Erythroblast (primary cell): ENCODE measurements at places on chromosomes 1 and 21.

DNA sequence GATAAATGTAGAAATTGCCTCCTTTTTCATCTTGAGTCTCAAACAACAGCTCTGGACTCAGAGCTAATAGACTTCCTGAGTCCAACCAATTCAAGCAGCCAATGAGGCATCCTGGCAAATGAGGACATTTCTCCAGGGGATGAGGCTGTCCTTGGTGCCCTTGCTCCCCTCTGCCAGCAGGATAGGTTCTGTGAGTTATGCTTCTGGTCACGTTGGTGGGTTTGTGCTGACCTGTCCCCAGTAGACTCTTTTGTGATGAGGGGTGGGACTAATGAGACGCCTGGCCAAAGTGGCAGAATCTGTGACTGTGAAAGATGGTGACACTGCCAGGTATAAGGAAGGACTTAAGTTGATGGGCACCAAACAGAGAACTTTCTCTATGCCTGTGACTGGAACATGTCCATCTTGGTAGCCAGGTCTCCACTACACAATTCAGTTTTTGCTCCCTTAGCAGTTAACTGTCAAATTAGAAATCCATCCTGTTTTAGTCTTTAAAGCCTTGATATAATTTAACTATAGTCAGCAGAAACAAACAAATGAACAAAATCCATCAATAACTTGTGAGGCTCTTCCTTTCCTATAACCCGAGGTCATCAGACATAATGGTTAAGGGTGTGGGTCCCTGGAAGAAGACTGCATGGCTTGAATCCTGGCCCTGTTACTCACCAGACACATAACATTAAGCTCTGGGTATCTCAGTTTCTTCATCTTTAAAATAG is 35.7 kb upstream of the THEM4 start:
- no peak for DNase-seq

DNA sequence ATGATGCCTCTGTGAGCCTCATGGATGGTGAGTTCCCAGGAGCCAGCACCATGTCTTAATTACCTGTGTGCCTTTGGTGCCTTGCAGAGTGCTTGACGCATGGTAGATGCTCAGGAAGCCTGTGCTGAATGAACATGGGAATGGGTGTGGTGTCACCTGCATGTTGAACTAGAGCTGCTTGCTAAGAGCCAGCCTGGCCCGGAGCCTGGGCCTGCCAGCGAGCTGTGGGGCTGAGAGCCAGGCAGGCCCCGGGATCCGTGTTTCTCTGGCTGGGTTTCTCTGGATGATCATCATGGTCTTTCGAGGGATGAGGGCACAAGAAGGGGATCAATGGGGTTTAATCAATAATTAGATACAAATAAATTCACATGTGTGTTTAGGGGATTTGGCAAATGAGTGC is 6.7 kb upstream of the TEX35 start:
- no peak for DNase-seq

GRCh38 chr1:208448425-208448824 is 204.2 kb upstream of the PLXNA2 start:
- DNase-seq = no peak

DNA sequence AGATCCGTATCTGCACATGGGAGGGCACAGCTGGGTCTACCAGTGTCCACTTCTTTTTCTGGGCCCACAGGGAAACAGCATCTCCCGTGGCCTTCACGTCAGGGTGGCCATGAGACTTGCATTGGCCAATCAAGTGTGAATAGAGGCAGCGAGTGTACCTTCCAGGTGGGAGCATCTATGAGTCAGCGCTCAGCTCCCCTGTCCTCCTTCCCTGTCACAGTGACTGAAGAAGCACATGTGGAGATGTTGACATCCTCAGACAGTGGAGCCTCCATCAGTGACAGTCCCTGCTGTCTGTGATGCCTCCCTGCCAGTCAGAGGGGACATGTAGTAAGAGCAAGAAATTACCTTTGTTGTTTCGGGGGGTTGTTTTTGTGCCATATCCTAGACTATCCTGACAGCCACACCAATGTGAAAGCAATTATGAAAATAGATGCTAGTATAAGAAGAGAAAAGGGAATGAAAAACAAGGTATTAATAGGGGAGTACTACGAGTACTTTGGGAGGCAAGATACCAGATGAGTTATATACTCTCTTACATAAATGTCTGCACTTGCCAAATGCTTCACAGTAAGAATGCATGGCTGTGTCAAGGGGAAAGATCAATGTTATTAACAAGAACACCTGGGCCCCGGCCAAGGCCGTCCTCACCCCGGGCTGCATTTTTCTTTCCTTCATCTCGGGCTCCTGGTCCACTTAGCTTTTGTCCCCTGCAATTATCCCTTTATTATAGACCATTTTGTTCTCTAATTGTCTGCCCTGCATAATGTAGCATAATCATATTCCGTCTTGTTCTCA is 86.0 kb downstream of the MATN1 start:
- DNase-seq = no peak

- no peak for DNase-seq
These were observed 43.1 kb upstream of the FOXO6 start for GRCh38 chr1:41318135-41318534.

DNA sequence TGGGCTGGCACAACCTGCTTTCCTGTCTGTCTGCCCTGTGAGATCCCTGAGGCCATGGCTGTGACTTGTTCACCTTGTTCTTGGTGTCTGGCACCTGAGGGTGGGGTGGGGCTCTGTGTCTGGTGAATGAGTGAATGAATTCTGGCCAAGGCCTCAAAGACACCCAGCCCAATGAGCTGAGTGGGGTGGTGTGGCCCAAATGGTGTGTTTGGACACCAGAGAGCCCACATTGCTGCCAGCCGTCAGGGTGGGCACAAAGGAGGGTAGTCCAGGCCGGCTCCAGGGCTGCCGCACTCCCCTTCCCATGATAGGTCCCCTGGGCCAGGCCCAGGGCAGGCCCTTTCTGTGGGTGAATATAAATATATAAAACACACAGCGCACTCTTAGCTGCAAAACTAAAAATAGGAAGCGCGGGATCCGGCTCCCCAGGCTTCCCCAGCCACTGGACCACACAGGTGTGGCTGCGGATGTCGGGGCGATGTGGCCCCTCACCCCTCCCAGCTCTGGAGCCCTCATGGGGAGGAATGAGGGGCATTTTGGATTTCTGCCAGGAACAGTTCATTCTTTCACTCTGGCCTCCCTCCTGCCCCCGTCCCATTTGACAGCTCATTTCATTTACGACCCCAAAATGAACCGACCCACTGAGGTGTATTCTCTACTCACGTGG is 33.3 kb downstream of the RUNX3 start:
- DNase-seq = no peak

DNA sequence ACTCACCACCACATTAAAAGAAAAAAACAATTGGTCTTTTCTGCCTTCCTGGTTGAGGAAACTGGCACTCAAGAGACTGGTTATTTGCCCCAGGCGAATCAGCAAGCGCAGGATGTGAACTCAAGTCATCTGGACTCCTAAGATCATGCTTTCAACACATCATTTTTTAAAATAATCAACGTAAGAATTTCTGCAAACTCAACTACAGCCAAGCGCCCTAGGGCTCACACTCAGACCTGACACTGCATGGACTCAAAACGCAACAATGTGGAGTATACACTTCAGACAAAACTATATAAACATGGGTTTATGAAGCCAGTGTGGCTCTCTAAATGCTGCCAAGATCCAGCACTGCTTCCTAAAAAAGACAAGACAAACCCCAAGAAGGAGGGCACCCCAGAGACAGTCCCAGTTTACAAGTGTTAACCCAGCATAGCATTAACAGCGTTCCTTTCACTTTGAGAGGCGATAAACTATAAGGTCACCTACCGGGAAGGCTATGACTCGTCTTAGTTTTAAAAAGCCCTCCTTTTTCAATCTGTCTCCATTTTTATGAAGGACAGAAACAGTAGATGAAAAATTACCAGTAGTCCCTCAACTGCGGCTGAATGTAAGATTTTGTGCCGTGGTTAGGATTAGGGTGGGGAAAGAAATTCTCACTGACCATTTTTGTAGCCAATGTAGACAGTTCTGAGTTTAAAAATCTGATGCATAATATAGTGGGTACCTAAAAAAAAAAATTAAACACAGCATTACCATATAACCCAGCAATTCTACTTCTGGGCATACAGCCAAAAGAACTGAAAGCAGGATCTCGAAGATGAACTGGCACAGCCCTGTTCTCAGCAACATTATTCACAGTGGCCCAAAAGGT is 54.8 kb downstream of the SIPA1L2 start:
- DNase-seq = no peak

GRCh38 chr1:148333875-148334338 is 149.2 kb downstream of the PPIAL4G start:
- peak; percentile 36 for DNase-seq
